ENCODE measurements at places on chromosomes 16 and 17. TPM values are rescaled to one million over a fixed set of nuclear protein-coding genes. Genes with fewer than 3 reads are reported as not detected.

GAS2L2 gene
- total RNA-seq: not detected

UBE2G1 gene
- 185 TPM for total RNA-seq

TBX21 gene
- total RNA-seq: not detected

CES3 gene
- 3.7 TPM for total RNA-seq

MYH2 gene
- total RNA-seq: 0.68 TPM

ADAMTS18 gene
- 0.07 TPM for total RNA-seq

CNTNAP1 gene
- 7.7 TPM for total RNA-seq

C17orf100 gene
- total RNA-seq: 0.70 TPM

ABAT gene
- total RNA-seq: 6.2 TPM

GRCh38 chr16:50251375-50252081 lies 14.8 kb upstream of the ADCY7 start:
- DNase-seq: no peak

GRCh38 chr17:64001091-64001579 lies 3.0 kb downstream of the PRR29 start:
- peak; percentile 20 for DNase-seq

- no peak for DNase-seq
These were observed 339.0 kb downstream of the TMEM114 start for GRCh38 chr16:8251298-8251697.

GRCh38 chr16:53913099-53913870 lies 209.3 kb downstream of the FTO start:
- DNase-seq: no peak

DNA sequence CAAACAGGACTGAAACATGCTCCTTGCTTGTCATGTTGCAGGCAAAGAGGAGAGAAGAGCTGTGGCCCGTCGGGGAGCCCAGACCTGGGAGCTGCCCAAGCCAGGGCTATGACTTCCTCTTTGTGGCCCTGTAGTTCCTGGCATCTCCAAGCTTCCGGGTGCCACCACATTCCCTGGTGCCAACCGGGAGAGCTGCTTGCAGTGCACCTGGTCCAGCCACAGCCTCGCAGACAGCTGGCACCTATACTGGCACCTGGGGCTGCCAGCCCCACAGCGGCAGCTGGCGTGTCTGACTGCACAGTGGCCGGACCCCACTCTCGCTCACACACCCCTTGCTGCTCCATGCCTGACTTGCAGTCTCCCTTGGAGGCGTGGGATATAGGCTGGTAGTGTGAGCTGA lies 37.1 kb upstream of the FOXJ1 start:
- DNase-seq: no peak

DNA sequence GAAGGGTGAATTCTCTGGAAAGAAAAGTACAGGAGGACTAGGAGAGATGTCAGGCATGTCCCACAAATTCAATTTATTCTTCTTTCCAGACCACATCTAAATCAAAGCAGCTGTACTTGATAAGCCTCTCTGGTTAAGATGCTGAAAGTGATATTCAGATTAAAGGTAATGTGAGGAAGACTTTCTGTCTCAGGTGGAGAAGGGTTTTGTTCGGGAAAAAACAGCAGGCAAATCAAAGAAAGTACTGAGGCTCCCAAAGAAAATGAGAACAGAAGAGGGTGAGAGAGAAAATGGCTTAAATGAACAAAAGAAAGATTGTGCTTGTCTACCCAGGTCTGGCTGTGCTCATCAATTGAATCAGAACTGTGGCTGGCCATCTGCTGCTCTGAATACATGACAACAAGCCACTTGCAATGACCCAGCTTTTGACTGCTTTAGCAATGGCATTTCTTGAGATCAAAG lies 55.6 kb downstream of the MMD start:
- DNase-seq: no peak

- DNase-seq: no peak
These were observed 34.2 kb upstream of the ACSM2B start for GRCh38 chr16:20610211-20610891.

- no peak for DNase-seq
These were observed 18.6 kb downstream of the TMEM238L start for GRCh38 chr17:10785295-10785694.

DNA sequence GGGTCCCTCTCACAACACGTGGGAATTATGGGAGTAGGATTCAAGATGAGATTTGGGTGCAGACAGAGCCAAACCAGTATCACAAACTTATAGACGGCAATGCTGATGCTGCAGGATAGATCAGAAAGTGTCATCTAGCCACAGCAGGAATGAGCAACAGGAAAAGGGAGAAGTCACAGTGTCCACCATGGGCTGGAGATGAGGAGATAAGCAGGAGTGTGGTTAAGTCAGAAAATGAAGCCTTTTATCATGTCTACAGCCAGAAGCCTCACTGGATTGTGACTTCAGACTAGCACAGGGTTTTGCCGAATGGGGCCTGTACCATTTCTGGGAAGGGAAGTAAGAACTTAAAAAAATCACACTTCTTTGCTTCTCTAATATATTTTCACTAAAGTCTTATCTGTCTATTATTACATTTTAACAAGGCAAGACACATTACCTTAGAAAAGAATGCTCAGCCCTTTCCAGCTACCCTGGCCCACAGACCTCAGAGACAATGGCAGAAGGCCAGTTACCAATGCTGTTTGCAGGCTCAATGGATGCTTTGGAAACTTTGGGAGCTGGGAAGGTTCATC lies 490.2 kb upstream of the SALL1 start:
- no peak for DNase-seq

- DNase-seq: no peak
These were observed 7.8 kb upstream of the SSTR2 start for GRCh38 chr17:73156887-73157520.

DNA sequence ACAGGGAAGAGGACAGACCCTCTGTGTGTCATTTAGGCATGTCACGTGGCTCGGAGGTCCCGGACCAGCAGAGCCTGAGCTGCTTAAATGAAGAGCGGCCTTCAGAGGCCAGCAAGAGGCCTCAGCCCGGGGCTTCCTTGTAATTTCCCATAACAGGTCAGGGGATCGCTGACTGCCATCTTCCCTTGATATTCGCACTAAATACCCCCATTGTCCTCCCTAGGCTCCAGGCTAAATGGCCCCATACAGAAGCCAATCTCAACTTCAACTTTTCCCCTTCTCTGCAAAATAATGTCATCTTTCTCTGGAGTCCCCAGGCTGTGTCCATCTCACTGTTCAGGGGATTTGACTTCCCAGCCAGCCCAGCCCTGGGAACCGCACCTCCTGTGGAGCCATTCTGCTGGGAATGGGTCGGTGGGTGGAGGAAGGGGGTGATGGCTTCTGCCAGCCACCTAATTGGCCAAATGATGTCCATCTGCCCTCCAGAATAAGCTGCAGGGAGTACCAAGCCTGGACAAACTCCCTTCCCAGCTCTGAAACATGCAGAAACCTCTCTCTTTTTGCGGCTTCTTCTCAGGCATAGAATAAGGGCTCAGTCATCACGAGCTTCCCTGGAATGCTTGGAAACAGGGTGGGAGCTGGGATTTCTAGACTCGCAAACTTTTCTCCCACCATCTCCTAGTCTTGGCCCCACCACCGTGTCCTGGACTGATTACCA lies 129.9 kb downstream of the SDK2 start:
- DNase-seq: no peak

- DNase-seq: no peak
These were observed 51.0 kb upstream of the NOL11 start for GRCh38 chr17:67666710-67667109.

DNA sequence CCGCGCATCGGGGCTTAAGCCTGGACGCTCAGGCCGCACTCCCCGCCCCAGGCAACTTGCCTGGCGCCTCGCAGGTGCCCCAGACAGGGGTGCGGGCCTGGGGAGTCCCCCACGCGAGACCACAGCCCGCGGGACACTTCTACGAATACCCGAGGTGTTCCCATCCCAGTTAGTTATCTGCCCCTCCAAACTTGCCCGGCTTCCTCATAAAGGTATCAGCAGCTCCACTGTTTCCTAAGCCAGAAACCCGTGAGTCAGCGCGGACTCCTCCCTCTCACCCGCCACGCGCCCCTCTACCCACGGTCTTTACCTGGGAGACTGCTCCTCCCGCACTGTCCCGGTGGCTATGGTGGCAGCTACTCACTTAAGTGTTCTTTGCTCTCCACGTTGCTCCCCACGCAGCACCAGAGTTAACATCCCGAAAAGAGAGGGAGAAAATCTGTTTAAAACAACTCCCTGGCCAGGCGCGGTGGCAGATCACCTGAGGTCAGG lies 1.0 kb upstream of the CREBBP start:
- peak; percentile 46 for DNase-seq

DNA sequence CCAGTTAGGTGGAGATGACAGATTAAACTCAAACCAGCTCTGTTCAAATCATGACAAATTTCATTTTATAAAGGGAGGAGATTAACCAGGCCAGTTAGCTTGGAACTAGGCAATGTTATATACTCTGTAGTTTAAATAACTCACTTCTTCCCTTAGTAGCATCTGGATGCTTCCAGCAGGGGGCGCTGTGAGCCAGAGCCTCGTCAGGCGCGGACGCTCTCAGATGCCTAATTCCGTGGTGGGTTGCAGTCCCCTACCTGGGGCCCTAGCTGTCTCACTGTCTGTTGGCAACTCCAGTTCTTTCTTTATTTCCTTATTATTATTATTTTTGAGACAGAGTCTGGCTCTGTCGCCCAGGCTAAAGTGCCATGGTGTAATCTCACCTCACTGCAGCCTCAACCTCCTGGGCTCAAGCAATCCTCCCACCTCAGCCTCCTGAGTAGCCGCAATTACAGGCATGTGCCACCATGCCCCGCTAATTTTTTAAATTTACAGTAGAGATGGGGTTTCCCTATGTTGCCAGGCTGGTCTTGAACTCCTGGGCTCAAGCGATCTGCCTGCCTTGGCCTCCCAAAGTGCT lies 17.3 kb upstream of the WFDC1 start:
- peak; percentile 71 for DNase-seq
